ENCODE measurements at places on chromosomes 6 and 20. TPM values are rescaled to one million over a fixed set of nuclear protein-coding genes. Genes with fewer than 3 reads are reported as not detected.
A peak's percentile ranks its signal among the peaks of the same experiment; 100 is the strongest.

OR2J3 gene
- total RNA-seq, result not detected

FKBP1C gene
- 1.5 TPM for total RNA-seq

NKAPL gene
- 4.2 TPM for total RNA-seq

KIF13A gene
- total RNA-seq, result 31.8 TPM

ZNF334 gene
- 8.2 TPM for total RNA-seq

GJA1 gene
- 44.1 TPM for total RNA-seq

PSMG4 gene
- 14.7 TPM for total RNA-seq

DNA sequence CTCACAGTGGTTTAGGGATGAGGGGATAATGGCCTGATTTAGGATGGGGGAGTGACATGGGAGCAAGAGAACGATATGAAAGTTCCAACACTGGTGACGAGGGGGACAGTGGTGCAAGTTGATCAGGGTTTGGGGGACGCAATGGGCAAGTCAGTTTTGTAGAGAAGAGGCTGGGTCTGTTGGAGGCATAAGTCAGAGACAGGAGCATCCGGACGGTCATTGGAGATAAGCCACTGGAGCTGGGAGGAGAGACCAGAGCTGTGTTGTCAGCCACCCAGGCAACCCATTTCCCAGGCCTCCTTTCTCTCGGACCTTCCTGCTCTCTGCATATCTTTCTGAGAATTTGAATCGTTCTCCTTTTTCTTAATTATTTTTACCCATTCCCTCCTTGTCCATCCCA, 9.5 kb downstream of the DNPH1 start:
- no peak for DNase-seq

DNA sequence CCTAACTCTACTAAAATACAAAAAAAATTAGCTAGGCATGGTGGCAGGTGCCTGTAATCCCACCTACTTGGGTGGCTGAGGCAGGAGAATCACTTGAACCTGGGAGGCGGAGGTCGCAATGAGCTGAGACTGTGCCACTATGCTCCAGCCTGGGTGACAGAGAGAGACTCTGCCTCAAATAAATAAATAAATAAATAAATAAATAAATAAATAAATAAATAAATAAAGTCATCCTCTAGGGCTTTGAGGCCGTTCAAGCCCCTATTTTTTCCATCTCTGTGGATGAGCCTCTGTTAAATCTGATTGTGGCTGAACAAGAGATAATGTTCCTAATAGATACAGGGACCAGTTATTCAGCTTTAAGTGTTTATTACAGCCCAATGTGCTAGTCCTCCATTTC, 31.8 kb upstream of the FAM110A start:
- no peak for DNase-seq

- DNase-seq, result no peak
Observed at GRCh38 chr20:46712056-46712636, 2.7 kb downstream of the SLC2A10 start.

DNA sequence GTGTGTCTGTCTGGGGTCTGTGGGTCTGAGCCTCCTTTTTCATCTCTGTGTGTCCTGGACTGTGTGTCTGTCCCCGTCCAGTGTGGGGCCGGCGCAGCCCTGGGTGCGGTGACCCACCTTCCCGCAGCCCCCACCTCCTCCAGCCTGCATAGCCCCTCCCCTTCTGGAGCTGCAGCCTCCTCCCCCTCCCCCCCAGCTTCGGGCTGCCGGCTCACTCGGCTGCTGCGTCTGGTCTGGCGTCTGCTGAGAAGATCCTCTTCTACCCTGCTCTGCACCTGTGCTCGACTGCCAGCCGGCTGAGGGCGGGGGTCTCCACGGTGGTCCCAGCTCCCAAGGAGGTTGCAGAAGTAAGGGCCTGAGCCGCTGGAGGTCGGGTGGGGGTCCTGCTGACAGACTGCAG, 7.6 kb upstream of the LKAAEAR1 start:
- no peak for DNase-seq

- DNase-seq, result peak; percentile 32
Observed at GRCh38 chr6:5132731-5133130, 47.6 kb downstream of the PPP1R3G start.

GRCh38 chr6:49839957-49840356, 26.4 kb downstream of the CRISP1 start:
- DNase-seq, result no peak

GRCh38 chr6:128327890-128328289, 192.5 kb downstream of the PTPRK start:
- DNase-seq, result no peak

- peak; percentile 52 for DNase-seq
Observed at GRCh38 chr6:158769771-158770432, 49.3 kb downstream of the EZR start.

DNA sequence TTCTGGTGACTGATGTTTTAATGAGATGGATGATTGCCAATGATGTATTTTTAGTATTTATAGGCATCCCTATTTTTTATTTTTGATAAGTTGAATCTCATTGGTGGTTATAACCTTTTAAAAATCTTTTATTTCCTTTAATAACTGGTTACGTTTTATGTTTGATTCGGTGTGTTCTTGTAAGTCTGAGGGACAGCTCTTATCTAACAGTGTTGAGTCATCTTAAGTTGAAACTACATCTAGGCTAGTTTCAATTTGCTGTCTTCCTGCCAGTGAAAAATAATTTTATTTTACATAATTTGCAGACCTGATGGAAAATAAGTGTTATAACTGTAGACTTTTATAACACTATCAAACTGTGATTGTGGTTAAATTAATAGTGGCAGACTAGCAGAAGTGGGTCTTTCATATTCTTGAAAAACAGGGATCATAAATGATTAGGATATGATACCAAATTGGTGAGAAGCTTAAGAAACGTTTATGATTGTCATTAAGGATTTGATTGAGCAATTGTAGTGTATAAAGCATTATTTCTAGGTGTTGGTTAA, 4.6 kb downstream of the AFDN start:
- DNase-seq, result no peak
